ENCODE measurements at places on chromosomes 12 and 14.

- no peak for DNase-seq
These were observed 21.9 kb downstream of the OR6J1 start for GRCh38 chr14:22622255-22622654.

DNA sequence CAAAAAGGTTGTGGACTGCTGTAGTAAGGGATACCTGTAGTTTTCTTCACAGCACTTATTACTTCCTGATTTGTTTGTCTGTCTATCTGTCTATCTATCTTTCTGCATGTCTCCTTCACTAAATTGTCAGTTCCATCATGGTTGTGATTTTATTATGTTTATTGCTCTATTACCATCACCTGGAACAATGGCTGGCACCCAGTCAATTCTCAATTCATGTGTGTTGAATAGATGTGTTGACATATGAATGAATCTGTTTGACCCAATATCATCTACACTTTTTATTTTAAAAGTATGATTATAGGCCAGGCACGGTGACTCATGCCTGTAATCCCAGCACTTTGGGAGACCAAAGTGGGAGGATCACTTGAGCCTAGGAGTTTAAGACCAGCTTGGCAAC lies 224.4 kb downstream of the NUBPL start:
- DNase-seq: no peak

DNA sequence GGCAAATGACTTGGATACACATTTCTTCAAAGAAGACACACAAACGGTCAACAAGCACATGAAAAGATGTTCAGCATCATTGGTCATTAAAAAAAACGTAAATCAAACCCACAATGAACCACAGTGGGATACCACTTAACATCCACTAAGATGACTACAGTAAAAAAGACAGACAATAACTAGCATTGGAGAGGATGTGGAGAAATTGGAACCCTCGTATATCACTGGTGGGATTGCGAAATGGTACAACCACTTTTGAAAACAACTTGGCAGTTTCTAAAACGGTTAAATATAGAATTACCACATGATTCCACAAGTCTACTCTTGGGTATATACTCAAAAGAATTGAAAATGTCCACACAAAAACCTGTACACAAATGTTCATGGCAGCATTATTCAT lies 25.2 kb upstream of the PPFIBP1 start:
- DNase-seq: no peak

DNA sequence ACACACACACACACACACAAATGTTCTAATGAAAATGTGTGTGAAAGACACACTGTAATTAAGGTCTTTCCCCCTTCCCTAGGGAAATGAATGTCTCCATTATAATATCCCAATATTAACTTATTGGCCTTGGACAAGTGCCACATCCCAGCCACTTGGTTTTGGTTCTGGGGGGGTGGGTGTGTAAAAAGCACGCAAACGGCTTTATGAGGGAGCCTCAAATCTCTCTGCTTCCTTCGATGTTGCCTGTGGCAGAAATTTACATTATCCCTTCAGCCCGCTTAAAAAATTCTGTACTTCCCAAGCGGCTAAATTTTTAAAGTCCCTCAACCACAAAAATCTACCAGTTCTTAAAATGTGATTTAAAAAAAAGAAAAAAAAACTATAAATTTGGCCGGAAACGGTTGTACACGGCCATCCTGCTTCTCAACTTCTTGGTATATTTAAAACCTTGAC lies 432 bp downstream of the C14orf93 start:
- no peak for DNase-seq

- peak; percentile 51 for DNase-seq
These were observed 3.4 kb downstream of the CYP46A1 start for GRCh38 chr14:99687284-99688209.
